ENCODE measurements at places on chromosomes 11 and 22.
A peak's percentile ranks its signal among the peaks of the same experiment; 100 is the strongest.

- no peak for DNase-seq
Observed at GRCh38 chr11:32436751-32437494, 1.6 kb upstream of the WT1 start.

DNA sequence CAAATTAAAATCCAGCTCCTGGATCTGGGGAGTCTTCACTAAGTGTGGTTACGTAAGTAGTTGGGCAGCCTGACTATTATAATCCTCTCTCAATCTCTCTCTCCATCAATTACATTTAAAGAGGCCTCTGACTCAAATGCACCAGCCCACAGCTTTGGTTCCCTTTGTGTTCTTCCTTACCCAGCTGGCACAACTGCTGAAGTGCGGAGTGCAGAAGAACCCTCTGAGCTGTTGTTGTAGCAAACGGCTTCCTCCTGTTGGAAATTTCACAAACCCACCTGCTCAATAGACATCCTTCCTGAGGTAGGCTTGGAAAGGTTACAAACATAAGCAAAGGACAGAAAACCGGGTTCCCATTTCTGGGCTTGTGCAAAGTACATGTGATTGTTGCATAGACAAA, 17.0 kb upstream of the SORL1 start:
- peak; percentile 64 for DNase-seq

- no peak for DNase-seq
Observed at GRCh38 chr11:63583357-63583677, 20.1 kb upstream of the PLAAT2 start.

DNA sequence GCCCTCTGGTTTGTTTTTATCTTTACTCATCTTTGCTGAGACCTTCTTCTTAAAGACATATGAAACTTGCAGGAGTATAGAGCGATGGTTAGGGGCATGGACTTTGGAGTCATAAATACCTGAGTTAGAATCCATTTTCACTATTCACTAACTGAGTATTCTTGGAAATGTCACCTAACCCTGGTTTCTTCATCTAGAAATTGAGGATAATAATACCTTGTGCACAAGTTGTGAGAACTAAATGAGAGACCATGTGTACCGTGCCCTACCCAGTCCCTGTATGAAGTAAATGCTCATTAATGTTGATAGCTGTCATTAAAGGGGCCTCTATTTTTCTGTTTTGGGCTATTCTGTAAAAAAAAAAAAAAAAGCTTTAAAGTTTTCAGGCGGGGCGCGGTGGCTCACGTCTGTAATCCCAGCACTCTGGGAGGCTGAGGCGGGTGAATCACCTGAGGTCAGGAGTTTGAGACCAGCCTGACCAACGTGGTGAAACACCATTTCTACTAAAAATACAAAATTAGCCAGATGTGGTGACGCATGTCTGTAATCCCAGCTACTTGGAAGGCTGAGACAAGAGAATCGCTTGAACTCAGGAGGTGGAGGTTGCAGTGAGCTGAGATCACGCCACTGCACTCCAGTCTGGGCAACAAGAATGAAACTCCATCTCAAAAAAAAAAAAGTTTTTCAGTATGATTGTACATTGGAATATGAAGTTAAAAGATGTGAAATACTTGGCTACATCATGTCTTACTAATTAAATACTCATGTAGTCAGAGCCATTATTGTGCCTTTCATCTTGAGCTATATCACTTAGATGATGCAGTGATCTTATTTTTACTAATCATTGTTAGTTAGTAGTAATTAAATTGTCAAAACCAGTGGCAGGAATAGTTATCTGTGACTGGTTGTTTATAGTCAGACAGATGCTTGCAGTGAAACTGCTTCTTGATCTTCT, 95.0 kb downstream of the AMOTL1 start:
- DNase-seq: no peak

GRCh38 chr11:16015741-16016467, 340.4 kb downstream of the SOX6 start:
- DNase-seq: no peak

DNA sequence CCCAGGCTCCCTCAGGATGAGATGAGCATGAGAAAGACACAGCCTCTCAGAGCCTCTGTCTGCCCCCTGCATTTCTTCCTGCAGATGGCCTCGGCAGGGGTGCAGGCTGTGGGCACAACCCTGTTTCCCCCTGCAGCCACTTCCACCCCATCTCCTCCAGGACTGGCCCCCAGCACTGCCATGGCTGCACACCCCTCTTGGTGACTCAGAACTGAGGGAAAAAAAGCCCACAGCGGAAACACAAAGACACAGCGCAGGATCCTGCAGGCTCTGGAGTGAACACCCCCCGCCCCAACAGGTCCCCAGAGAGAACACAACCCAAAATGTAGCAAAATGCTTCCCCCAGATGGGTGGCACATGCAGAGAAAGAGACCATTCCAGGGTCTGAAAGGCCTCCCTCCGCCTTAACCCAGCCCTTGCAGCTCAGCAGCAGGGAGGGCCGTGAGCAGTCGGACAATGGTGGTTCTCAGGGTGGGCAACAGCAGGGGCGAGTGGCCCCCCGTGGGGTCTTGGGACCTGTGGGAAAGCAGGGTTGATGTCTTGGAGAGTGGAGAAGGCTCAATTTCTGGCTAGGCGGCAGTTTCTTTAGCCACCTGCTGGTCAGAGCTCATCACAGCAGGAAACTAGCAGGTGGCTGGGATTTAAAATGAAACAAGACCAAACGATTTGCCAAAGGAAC, 8.0 kb downstream of the TUBGCP6 start:
- DNase-seq: peak; percentile 51

DNA sequence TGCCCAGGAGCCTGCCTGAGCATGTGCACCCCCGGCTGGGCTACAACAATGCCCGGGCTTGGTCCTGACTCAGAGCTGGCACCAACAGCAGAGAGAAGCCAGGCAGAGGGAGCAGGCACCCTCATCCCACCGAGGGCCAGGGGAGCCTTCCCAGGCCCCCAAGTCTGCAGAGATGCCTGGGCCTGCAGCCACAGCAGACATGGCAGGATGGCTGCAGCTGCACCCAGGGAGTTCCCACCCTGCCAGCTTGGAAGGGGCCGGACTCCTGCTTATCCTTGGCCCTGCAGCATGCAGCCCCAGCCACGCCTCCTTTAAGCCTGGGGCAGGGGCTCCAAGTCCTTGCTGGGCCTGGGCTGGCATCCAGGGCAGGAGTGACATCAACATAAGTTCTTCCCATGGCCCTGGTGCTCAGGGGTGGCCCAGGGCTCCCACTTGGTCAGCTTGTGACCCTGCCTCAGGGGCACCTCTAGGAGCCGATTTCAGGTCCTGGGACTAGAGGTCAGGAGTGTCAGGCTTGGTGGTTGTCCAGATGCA, 26.7 kb downstream of the OR10D3 start:
- no peak for DNase-seq
